ENCODE measurements at places on chromosomes 6 and 20. TPM values are rescaled to one million over a fixed set of nuclear protein-coding genes. Genes with fewer than 3 reads are reported as not detected.

The COL21A1 gene
- 0.39 TPM for total RNA-seq

The TP53TG5 gene
- not detected for total RNA-seq

The CGA gene
- not detected for total RNA-seq

The HLA-DOB gene
- total RNA-seq: 1.7 TPM

The TRIM10 gene
- total RNA-seq: not detected

The ITPR3 gene
- total RNA-seq: 125 TPM

The CLDN20 gene
- total RNA-seq: not detected

The MAS1 gene
- total RNA-seq: not detected

The TCF21 gene
- total RNA-seq: not detected

The RUNX2 gene
- 2.1 TPM for total RNA-seq

The IDH3B gene
- 142 TPM for total RNA-seq

The SLC17A1 gene
- not detected for total RNA-seq

The ADA gene
- 40.7 TPM for total RNA-seq

The HLA-DPB1 gene
- total RNA-seq: 2.8 TPM

The ZBTB46 gene
- 0.78 TPM for total RNA-seq

The KCNK17 gene
- total RNA-seq: not detected

The COL20A1 gene
- not detected for total RNA-seq

The ASCC3 gene
- total RNA-seq: 43.7 TPM

The PRICKLE4 gene
- total RNA-seq: 1.4 TPM

The RGS17 gene
- total RNA-seq: 0.47 TPM

The C6orf132 gene
- total RNA-seq: 17.4 TPM

The FNDC11 gene
- total RNA-seq: 1.1 TPM

The ABHD16B gene
- not detected for total RNA-seq

The CPXM1 gene
- total RNA-seq: not detected

The SLC22A23 gene
- total RNA-seq: 12.7 TPM

The GRIK2 gene
- not detected for total RNA-seq

The FRK gene
- total RNA-seq: 2.3 TPM

The WFDC12 gene
- not detected for total RNA-seq

The SPTLC3 gene
- total RNA-seq: 10.9 TPM

The MAP1LC3A gene
- total RNA-seq: 11.6 TPM

The BTN1A1 gene
- not detected for total RNA-seq

The PARD6B gene
- total RNA-seq: 1.2 TPM

The SUMO4 gene
- total RNA-seq: 0.16 TPM

The COL11A2 gene
- 0.08 TPM for total RNA-seq

The JPH2 gene
- 1.3 TPM for total RNA-seq

The MUC21 gene
- not detected for total RNA-seq

The COL19A1 gene
- total RNA-seq: not detected

The CALHM5 gene
- total RNA-seq: 0.04 TPM

The SIRPD gene
- not detected for total RNA-seq

The AKAP7 gene
- 3.0 TPM for total RNA-seq

The BMP2 gene
- total RNA-seq: 5.6 TPM

The EPB41L2 gene
- total RNA-seq: 13.5 TPM

The TMEM217 gene
- 0.23 TPM for total RNA-seq

The DEFB118 gene
- not detected for total RNA-seq

The MUCL3 gene
- not detected for total RNA-seq

The PTCHD4 gene
- 2.0 TPM for total RNA-seq

The LCA5 gene
- 1.9 TPM for total RNA-seq

The RIN2 gene
- total RNA-seq: 61.5 TPM

The RIPOR3 gene
- not detected for total RNA-seq

The PPP1R16B gene
- not detected for total RNA-seq

The BPIFB4 gene
- total RNA-seq: not detected

The CTAGE9 gene
- total RNA-seq: not detected

The YIPF3 gene
- total RNA-seq: 81.4 TPM

Measured in hair follicular keratinocyte (primary cell).